NCI-H1105 (cell line): ENCODE measurements at places on chromosomes 5 and 9.

DNA sequence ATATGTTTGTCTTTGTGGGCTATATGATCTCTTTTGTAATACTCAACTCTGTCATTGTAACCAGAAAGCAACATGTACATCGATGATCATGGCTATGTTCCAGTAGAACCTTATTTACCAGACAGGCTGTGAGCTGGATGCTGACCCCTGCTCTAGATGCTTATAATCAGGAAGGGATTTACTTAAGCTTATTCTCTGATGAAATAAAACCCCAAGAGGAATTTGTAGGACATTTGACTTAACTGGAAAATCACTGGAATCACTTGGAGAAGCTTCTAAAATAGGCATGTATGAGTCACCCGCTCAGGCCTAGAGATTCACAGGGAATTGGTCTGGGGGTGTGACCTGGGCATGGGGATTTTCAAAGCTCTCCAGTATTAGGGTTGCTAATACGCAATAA is 285.8 kb upstream of the ZNF608 start:
- no peak for DNase-seq

- no peak for DNase-seq
Measured at GRCh38 chr5:165834891-165835290, 2329.5 kb downstream of the MAT2B start.

GRCh38 chr9:78041971-78042370 is 10.4 kb upstream of the GNAQ start:
- DNase-seq = no peak

GRCh38 chr5:150024346-150024984 is 23.9 kb downstream of the HMGXB3 start:
- no peak for DNase-seq

DNA sequence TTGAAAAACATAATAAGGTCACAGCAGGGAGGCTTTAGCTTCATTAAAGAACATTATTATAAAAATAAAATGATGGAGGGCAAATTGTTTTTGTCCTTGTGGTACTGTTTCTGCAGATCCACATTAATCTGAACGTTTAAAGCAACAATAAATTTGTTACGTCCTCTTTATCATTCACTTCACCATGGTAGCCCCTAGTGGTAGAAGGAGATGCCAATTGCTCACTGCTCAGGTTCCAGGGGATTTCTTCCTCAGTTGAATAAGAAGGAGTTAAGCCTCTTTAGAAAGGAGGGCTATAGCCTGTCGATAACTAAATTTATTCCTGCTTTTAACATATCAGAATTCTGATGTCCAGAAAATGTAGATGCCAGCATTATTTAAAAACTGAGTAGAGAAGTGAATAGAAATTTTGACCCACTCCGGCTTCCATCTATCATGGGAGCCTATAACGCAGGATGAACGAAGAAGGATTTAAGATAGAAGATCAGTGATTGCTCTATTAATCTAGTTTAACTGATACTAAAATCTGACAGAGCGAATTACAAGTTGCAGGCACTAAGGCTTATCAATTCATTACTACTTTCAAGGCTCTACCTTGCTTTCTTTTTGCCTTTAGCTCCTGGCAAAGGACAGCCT is 692.3 kb downstream of the PTPRD start:
- DNase-seq = no peak

GRCh38 chr9:70030156-70030555 is 13.5 kb upstream of the MAMDC2 start:
- DNase-seq = no peak

GRCh38 chr5:148012801-148013200 is 51.0 kb upstream of the SPINK5 start:
- no peak for DNase-seq

- no peak for DNase-seq
Measured at GRCh38 chr5:78705826-78706225, 57.3 kb upstream of the LHFPL2 start.
